Fibroblast of skin of scalp (primary cell): ENCODE measurements at places on chromosomes 13 and 19.

DNA sequence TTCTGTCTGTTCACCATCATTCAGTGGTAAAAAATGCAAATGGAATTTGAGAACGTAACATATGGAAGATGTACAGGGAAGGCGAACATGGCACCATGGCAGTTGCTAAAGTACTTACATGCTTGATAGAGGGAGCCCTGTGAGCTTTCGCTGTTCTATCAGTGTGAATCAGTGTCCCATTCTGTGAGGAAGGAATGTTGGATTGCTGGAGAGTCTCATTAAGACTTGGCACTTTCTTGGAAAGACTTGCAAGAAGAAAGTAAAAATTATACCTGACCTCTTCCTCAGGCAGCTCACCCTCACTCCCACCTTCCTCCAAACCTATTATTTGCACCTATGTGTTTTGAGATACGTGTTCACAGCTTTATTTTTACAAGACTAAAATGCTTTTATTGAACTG, 43.5 kb downstream of the FREM2 start:
- DNase-seq: no peak

- no peak for DNase-seq
Observed at GRCh38 chr19:32537580-32537979, 43.4 kb upstream of the PDCD5 start.

- no peak for DNase-seq
Observed at GRCh38 chr13:46374710-46375109, 12.3 kb downstream of the RUBCNL start.

DNA sequence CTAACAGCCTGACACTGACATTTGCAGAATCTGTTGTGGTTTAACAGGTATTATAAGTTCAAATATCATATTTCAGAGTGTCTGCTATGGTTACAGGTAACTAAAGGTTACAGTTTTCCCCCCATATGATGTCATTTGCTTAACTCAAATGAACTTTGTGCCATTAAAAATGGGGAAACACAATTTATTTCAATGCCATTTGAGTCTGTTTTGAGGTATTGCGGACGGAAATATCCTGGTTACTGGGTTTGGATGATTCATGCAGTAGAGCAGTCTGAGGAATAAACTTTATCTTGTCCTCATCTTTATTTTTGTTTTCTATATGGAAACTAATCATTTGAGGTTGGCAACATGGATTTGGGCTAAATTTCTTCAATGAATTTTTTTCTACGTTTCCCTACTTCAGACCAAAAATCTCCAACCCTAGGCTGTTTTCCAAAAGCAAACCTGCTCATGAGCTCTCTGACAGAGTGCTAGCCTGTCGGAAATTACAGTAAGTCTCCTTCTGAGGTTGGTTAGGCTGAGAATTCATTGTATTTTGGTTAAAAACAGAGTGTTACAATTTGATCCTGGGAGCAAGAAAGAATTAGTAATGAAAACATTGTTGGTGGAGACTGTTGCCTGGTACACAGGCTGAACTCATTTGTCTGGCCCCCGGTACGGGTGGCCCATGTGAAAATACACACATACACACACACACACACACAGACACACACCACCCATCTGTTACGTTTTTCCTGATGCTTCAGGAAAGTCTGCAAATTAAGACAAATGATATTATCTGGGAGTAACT, 66.1 kb downstream of the AKAP11 start:
- DNase-seq: no peak

DNA sequence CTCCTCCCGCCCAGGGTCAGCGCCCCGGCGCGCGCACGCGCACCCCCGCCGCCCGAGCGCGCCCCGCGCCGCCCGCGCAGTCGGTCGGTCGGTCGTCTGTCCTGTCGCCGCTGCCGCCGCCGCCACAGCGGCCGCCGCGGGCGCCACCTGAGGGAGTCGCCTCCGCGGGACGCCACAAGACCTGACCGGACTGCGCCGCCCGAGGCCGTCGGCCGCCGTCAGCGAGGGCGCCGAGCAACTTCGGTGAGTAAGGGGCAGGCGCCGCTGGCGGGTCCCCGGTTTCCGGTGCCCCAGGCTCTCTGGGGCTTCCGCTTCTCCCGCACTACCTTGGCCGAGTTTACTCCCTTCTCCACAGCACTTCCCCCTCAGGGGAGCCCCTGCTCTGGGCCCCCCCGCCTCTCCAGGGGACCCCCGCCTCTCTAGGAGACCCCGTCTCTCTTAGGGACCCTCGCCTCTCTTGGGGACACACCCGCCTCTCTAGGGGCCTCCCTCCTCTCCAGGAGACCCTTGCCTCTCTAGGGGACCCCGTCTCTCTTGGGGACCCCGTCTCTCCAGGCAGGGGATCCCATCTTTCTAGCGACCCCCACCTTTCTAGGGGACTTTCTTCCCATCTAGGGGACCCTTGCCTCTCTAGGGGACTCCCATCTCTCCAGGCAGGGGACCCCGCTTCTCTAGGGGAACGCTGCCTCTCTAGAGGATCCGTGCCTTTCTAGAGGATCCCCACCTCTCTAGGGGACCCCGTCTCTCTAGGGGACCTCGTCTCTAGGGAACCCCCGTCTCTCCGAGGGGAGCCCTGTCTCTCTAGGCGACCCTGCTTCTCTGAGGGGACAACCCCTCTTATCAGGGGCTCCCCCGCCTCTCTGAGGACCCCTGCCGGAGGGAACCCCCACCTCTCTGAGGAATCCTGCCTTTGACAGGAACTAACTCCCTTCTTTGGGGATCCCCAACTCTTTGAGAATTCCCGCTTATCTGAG, 19.3 kb upstream of the GATAD2A start:
- no peak for DNase-seq

DNA sequence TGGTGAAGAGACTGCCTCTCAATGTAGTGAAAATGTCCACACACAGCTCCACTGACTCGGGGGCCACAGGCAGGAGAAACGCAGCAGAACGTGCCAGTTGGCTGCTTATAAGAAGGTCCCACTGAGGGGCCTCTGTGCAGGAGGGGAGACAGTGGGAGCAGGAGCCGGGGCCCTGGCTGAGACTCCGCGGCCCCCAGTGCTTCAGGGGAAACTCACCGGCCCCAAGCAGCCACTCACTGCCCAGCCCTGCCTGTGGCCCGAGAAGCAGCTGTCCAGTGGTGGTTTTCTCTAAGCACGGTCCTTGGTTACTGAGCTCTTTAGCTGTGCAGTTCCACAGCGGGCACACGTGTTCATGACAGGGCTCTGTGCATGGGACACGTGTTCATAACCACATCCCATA, 91.9 kb upstream of the MCF2L start:
- no peak for DNase-seq

GRCh38 chr13:27789495-27790303, 2.6 kb upstream of the GSX1 start:
- DNase-seq: no peak

DNA sequence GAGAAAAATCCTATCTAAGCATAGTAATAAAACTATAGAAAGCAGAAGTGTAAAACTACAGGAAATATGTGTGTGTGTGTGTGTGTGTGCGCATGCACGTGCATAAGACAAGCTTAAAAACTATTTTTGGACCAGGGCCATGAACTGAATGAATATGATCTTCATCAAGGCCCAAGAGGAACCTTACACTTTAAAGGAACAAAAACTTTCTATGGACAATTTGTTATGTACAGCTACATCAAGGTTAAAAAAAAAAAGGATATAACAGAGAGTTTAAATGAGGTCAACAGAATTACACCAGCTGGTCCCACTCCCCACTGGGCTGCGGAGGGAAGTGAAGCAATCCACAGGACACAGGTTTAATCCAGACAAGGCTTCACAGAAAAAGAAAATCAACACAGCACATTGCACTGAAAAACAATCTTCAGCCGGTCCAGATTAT, 151.1 kb downstream of the LHFPL6 start:
- peak; percentile 67 for DNase-seq

DNA sequence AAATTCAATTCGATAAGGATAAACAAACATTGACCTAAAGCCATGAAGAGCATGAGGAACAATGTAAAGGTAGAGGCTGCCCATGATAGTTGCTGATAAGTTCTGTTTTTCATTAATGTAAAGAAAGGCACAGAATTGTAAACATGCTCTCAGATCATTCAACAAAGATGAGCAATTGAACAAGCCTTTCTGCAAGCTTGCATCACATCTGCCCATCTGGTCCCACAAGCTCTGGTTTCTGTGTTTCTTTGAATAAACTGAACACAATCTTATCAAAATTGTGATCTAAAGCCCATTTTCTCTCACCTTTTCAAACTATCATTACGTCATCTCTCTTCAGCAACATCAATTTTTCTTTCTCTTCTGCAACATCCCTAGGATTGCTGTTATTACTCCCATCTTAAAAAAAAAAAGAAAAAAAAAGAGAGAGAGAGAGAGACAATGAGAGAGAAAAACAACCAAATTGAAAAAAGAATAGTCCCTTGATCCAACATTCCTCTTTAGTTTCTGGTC, 487.2 kb upstream of the GPC6 start:
- DNase-seq: no peak
